ENCODE measurements at places on chromosomes 3 and 15.

DNA sequence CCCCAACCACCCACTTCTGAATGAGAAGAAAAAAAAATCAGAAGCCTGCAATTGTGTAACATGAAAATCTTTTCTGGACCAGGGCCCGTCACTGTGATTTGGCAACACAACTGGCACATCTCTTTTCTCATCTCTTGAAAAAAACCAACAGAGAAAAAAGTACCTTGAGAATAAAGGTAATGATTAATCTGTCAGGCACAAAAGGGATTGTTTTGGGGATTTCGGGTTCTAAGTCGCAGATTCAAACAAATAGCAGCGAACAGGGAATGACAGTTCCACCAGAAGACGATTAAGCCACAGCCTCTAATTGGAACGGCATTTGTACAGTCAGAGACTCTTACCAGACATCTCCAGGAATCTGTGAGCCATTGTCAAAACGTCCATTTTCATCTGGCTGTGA lies at the start of gene AQP9:
Gene AQP9 (plus strand): TSS at position 276 of the 400 bp plus-strand sequence. CDS start 185 bp downstream, outside the sequence.
- no peak within 1 kb of the TSS for H3K27ac ChIP-seq
- no peak for DNase-seq
- H3K36me3 ChIP-seq, result no peaks in the 10 kb centered on the region
- H3K4me1 ChIP-seq, result peaks cover 15% of the 10 kb centered on the region
- H3K4me3 ChIP-seq, result no peak within 1 kb of the TSS
- peaks cover 17% of the 10 kb centered on the region for H3K27me3 ChIP-seq

DNA sequence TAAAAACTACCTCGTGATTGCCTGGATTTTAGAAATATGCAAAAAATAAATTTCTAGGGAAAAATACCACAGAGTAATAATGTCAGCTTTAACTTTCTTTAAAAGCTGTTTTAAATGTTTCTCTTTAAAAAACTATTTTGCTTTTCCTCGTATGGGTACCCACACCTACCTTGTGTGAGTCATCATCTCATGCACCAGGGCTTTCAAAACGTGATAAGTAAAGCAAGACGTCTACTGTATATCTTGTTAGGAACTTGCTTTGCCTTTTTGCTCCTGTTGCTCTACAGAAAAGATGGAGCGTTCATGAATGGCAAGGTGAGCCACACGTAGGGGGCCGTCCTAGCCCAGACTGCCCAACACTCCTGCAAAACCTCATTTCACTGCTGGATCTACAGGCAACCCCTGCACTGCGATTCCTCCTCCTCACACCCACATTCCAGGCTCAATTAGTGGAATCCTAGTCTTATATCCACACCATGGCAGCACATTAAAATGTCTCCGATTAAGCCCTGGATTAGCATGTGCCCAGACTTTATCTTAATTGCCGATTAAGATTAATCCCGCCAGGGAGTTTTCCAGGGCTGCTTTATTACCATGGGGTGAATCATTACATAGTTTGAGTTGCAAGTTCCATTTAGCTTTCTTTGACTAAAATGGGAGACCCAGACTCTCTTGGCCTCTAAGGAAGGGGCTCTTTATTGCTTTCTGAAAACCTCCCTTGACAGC lies 293.6 kb upstream of the ICE2 start:
- no peaks in the 10 kb centered on the region for H3K36me3 ChIP-seq
- no peak overlapping the region for H3K27ac ChIP-seq
- peaks cover 9% of the 10 kb centered on the region for H3K4me1 ChIP-seq

DNA sequence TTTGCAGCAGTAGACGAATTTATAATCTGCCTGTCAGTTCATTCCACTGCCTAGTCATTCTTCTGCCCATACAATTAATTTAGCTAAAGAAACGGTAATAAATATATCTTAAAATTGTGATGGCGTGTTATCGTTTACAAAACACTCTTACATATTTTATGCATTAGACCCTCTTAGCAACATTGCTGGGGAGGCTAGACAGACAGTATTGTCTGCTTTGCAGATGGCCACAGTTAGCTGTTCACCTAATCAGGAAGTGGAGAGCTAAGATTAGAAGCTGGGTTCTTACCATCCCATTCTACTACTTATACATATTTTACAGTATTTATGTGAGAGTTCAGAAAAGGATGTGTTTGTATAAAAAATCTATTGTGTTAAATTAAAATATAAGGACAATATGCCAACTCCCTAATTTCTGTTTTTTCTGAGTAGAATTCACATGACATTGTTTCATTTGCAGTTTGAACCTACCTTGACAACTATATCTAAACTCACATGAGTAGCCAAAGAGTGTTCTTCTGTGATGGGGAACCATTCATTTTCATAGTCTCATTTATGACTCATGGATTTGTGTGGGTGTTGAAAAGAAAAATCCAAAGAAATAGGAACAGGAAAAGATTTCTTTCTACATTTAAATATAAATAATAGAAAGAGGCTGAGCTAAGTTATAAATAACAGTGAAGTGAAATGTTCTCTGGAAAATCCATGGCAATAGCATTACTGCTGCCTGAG lies 41.7 kb upstream of the C3orf80 start:
- DNase-seq, result no peak
- no peak overlapping the region for H3K27ac ChIP-seq
- peaks cover 2% of the 10 kb centered on the region for H3K4me1 ChIP-seq
- H3K4me3 ChIP-seq, result no peak overlapping the region

GRCh38 chr3:88767746-88768145 lies 339.7 kb upstream of the EPHA3 start:
- H3K4me3 ChIP-seq, result no peak overlapping the region
- no peaks in the 10 kb centered on the region for H3K27me3 ChIP-seq
- H3K27ac ChIP-seq, result no peak overlapping the region
- H3K36me3 ChIP-seq, result no peaks in the 10 kb centered on the region

DNA sequence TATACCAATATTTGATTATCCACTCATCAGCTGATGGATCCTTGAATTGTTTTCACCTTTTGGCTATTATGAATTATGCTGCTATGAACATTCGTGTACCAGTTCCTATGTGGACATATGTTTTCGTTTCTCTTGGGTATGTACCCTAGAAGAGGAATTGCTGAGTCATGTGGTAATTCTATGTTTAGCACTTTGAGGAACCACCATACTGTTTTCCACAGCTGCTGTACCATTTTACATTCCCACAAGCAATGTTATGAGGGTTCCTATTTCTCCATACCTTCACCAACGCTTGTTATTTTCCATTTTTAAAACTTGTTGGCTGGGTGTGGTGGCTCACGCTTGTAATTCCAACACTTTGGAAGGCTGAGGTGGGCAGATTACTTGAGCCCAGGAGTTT lies 62.9 kb downstream of the RPLP1 start:
- H3K4me3 ChIP-seq, result no peak overlapping the region
- peaks cover 6% of the 10 kb centered on the region for H3K4me1 ChIP-seq
- peaks cover 21% of the 10 kb centered on the region for H3K27me3 ChIP-seq
- DNase-seq, result no peak
- H3K36me3 ChIP-seq, result no peaks in the 10 kb centered on the region

- DNase-seq, result no peak
- no peak overlapping the region for H3K4me3 ChIP-seq
- H3K27me3 ChIP-seq, result no peaks in the 10 kb centered on the region
- peaks cover 18% of the 10 kb centered on the region for H3K36me3 ChIP-seq
- peak overlapping the region; percentile 12 for H3K27ac ChIP-seq
- H3K4me1 ChIP-seq, result peaks cover 35% of the 10 kb centered on the region
These were observed 13.5 kb upstream of the ZFYVE19 start for GRCh38 chr15:40793216-40793989.

DNA sequence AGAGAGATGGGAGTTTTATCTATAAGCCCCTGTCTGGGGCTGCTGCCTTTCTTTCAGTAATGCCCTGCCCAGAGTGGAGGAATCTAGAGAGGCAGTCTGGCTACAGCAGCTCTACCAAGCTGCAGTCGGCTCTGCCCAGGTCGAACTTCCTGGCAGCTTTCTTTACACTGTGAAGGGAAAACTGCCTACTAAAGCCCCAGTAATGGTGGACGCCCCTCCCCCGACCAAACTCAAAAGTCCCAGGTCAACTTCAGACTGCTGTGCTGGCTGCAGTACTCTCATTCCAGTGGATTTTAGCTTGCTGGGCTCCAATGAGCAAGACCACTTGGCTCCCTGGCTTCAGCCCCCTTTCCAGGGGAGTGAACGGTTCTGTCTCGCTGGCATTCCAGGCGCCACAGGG lies 65.9 kb upstream of the RARB start:
- H3K27me3 ChIP-seq, result no peaks in the 10 kb centered on the region
- H3K36me3 ChIP-seq, result no peaks in the 10 kb centered on the region
- no peak for DNase-seq
- H3K27ac ChIP-seq, result no peak overlapping the region
- no peaks in the 10 kb centered on the region for H3K4me1 ChIP-seq
- H3K4me3 ChIP-seq, result no peak overlapping the region

GRCh38 chr3:136804813-136805212 lies 14.1 kb upstream of the SLC35G2 start:
- no peak overlapping the region for H3K27ac ChIP-seq
- H3K27me3 ChIP-seq, result no peaks in the 10 kb centered on the region
- no peaks in the 10 kb centered on the region for H3K36me3 ChIP-seq
- no peaks in the 10 kb centered on the region for H3K4me1 ChIP-seq
- no peak overlapping the region for H3K4me3 ChIP-seq
- DNase-seq, result no peak

- no peaks in the 10 kb centered on the region for H3K36me3 ChIP-seq
- no peak overlapping the region for H3K4me3 ChIP-seq
- DNase-seq, result no peak
- H3K4me1 ChIP-seq, result peaks cover 29% of the 10 kb centered on the region
These were observed 277.9 kb downstream of the RPLP1 start for GRCh38 chr15:69730281-69731080.

DNA sequence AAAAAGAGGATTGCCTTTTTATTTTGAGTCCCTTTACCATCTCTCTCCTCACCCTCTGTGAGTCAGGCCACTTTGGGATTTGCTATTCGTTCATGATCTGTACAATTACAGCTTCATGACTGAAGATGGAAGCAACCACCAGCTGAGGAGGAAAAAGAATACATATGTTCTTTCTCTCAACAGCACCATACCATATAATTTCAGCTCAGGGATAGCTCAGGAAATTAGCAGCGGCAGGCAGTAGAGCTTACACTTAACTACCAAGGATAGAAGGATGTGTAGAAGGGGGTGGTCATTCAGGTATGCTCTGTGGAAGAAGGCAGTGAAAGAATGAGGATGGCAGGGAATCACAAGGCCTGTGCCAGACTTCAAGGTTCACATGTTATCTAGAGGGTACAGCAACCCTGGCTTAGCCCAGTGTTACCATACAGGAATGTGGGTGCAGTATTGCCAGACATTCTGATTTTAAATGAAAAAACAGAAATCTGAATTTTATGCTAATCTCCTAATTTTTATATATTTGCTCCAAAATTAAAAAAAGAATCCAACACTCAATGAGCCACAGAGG lies 17.9 kb downstream of the PLS1 start:
- no peaks in the 10 kb centered on the region for H3K27me3 ChIP-seq
- no peaks in the 10 kb centered on the region for H3K4me1 ChIP-seq
- no peak for DNase-seq
- H3K36me3 ChIP-seq, result no peaks in the 10 kb centered on the region

DNA sequence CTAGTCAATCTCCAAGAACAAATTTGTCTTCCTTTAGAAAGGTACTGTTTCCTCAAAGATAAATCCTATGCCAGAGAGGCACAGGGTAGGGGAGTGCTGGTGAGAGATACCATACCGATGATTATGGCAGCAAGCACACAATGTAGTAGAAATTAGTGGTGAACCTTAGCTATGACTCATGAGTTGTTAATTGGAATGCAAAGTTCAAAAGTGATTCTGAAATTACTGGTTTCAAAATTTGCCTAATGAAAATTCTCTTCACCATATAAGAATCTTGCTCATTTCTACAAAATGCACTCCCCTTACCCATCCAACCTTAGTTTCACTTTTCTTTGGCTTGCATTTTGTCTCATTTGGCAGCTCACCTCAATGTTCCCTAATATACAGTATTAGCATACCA lies 139.5 kb upstream of the SLC2A2 start:
- peaks cover 18% of the 10 kb centered on the region for H3K4me1 ChIP-seq
- H3K4me3 ChIP-seq, result peak overlapping the region; percentile 41
- H3K27me3 ChIP-seq, result no peaks in the 10 kb centered on the region
- H3K27ac ChIP-seq, result peak overlapping the region; percentile 84

- no peak overlapping the region for H3K27ac ChIP-seq
- H3K27me3 ChIP-seq, result no peaks in the 10 kb centered on the region
- no peak overlapping the region for H3K4me3 ChIP-seq
- DNase-seq, result no peak
These were observed 167.6 kb upstream of the LINGO1 start for GRCh38 chr15:77800305-77800704.

DNA sequence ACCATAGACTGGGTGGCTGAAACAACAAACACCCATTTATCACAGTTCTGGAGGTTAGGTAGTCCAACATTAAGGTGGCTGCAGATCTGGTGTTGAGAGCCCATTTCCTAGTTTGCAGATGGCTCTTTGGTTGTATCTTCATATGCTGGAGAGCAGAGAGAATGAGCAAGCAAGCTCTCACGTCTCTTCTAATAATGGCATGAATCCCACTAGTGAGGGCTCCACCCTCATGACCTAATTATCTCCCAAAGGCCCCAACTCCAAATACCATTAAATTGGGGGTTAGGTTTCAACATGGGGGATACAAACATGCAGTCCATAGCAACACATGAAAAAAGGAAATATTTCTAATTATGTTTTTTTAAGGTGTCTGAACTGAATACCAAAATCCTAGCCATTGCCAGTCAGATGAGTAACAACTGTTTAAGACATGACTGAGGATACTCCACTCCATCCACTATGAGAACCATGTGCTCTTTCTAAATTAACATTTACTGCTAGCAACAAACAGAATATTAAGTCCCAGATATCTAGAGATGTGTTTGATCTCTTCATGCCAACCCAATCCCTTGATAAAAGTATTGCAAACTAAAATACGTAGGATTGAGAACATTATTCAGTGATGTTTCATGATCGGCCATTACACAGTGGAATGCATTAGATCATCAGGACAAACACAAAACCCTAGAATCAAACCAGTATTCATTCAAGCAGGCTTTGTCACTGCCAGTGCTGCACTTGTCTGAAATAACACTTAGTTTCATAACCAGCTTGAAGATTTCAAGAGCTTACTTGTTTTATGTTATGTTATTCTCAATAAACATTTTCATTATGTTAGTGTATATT lies 340.3 kb downstream of the SLC9A9 start:
- H3K27ac ChIP-seq, result no peak overlapping the region
- H3K36me3 ChIP-seq, result no peaks in the 10 kb centered on the region
- H3K4me3 ChIP-seq, result no peak overlapping the region
- DNase-seq, result no peak
- peaks cover 8% of the 10 kb centered on the region for H3K4me1 ChIP-seq
- no peaks in the 10 kb centered on the region for H3K27me3 ChIP-seq

DNA sequence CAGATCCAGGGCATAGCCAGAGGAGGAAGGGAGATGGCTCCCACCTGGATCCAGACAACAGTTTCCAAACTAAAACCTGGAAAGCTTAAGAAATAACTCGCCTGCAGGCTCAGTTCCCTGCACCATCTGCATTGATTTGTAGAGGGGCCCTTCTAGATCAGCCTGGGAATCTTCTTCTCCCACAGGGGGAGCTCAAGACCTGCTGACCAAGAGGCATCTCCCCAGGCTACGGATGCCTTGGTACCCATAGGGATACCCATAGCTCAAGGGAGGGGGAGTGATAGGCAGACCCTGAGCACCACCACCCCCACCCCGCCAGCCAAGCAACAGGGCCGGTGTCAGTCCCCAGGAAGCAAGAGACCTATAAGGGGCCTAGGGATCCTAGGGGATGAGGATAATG lies 28.0 kb upstream of the DCLK3 start:
- no peaks in the 10 kb centered on the region for H3K4me1 ChIP-seq
- peak; percentile 12 for DNase-seq
- no peak overlapping the region for H3K27ac ChIP-seq

- peaks cover 6% of the 10 kb centered on the region for H3K27me3 ChIP-seq
- H3K27ac ChIP-seq, result no peak overlapping the region
- peaks cover 46% of the 10 kb centered on the region for H3K4me1 ChIP-seq
- DNase-seq, result no peak
- no peaks in the 10 kb centered on the region for H3K36me3 ChIP-seq
These were observed 35.5 kb downstream of the DZIP1L start for GRCh38 chr3:138079901-138080300.
